SK-N-SH treated with all-trans-retinoic acid at 6 μM for 48 hours (cell line): ENCODE measurements at places on chromosomes 4 and X.

GRCh38 chr4:37690976-37691375 is 4.8 kb upstream of the RELL1 start:
- ATAC-seq: no peak

DNA sequence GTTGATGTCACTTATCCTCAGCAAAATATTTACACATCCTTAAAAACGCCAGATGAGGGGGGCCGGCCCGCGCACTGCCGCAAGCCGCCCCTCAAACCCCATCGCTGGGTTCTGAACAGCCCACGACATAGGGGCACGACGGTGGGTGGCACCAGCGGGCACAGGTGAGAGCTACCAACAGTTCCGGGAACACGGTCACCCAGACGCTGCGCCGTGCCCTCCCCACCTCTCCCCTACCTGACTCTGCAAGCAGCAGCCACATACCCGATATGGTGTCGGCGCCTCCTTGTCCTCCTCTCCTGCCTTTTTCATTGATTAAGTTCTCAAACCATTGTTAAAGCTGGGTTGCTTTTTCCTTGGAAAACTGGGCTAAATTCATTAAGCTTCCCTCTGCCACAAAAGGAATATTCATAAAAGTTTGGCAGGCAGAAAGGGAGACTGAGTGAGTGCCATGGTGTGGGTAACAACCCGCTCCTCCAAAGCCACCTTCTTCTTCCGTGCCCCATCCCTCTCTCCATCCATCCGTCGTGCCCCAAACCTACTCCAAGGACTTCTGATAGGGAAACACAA is 1.4 kb downstream of the RAI2 start:
- ATAC-seq: no peak

DNA sequence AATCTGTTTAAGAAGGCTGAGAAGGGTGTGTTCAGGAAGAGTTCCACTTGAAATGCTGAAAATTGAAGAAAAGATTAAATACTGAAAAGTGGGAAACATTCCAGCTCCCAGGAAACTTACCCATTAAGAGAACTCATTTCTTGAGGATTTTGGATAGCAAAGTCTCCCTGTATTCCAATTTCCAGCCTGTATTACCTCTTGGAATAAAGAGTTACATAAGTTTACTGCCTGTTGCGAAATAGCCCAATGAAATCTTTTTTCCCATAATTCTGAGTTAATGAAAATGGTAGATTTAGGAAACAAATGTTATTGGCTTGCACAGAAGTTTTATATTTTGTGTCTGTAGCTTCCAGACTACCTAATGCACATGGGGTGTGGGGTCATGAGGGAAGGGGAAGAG is 12.0 kb downstream of the NHSL2 start:
- ATAC-seq: no peak

DNA sequence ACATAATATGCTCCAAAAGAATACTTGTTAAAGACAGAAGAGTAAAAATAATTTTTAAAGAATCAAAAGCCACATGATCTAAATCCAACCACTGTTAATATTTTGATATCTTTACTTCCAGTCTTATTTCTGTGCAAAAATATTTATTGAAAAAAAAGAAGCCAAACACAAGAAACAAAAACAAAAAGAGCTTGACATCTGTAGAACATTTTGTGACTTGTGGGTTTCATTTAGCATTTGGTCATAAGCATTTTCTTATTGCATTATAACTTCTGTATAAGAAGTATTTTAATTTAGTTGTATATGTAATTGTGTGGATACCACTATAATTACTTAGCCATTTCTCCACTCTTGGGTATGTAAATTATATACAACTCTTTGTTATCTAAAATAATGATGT is 63.1 kb downstream of the DIPK2B start:
- no peak for ATAC-seq
